T-helper 17 cell (primary cell): ENCODE measurements at places on chromosomes 5 and 9. TPM values are rescaled to one million over a fixed set of nuclear protein-coding genes. Genes with fewer than 3 reads are reported as not detected.

DNA sequence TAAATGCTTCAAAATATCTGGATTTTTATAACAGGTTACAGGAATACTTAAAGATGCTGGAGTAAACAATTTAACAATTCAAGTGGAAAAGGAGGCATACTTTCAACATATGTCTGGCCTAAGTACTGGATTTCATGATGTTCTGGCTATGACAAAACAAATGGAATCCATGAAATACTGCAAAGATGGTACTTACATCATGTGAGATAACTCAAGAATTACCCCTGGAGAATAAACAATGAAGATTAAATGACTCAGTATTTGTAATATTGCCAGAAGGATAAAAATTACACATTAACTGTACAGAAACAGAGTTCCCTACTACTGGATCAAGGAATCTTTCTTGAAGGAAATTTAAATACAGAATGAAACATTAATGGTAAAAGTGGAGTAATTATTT lies 35.6 kb downstream of the SLC30A5 start:
- DNase-seq: no peak
- H3K27me3 ChIP-seq: no peaks in the 10 kb centered on the region
- H3K27ac ChIP-seq: no peak overlapping the region
- H3K4me3 ChIP-seq: no peak overlapping the region

GRCh38 chr5:31990701-31991110 lies 183.4 kb downstream of the GOLPH3 start:
- H3K4me1 ChIP-seq: peaks cover 2% of the 10 kb centered on the region
- peaks cover 3% of the 10 kb centered on the region for H3K36me3 ChIP-seq
- H3K27me3 ChIP-seq: peaks cover 11% of the 10 kb centered on the region

DNA sequence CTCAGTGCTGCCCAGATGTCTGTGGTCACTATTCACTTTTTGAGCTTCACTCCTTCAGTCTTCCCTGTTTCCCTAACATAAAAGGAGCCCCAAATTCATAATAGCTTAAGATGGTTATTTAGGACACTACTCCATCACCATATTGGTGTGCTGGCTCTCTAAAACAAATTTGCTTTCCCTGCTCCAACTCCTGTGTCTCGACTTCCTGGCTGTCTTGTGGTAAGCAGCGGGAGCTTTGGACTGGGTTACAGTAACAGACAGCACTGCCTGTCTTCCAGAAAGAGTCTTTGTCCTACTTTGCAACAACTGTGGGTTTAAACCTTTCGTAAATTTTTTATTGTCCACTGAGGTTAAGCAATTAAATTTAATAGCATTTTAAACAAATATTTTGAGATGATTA lies 389.4 kb downstream of the CDH9 start:
- H3K4me1 ChIP-seq: no peaks in the 10 kb centered on the region
- H3K36me3 ChIP-seq: no peaks in the 10 kb centered on the region
- H3K27me3 ChIP-seq: no peaks in the 10 kb centered on the region
- H3K27ac ChIP-seq: no peak overlapping the region
- DNase-seq: no peak

- no peak overlapping the region for H3K4me3 ChIP-seq
- H3K36me3 ChIP-seq: peaks cover 2% of the 10 kb centered on the region
- no peak overlapping the region for H3K27ac ChIP-seq
- peaks cover 53% of the 10 kb centered on the region for H3K27me3 ChIP-seq
Observed at GRCh38 chr5:159732220-159732619, 184.1 kb upstream of the ADRA1B start.

- H3K36me3 ChIP-seq: no peaks in the 10 kb centered on the region
- H3K4me1 ChIP-seq: peaks cover 8% of the 10 kb centered on the region
- no peak overlapping the region for H3K4me3 ChIP-seq
- H3K27me3 ChIP-seq: peaks cover 58% of the 10 kb centered on the region
- no peak for DNase-seq
- no peak overlapping the region for H3K27ac ChIP-seq
Observed at GRCh38 chr5:1648806-1649205, 125.0 kb upstream of the LPCAT1 start.

DNA sequence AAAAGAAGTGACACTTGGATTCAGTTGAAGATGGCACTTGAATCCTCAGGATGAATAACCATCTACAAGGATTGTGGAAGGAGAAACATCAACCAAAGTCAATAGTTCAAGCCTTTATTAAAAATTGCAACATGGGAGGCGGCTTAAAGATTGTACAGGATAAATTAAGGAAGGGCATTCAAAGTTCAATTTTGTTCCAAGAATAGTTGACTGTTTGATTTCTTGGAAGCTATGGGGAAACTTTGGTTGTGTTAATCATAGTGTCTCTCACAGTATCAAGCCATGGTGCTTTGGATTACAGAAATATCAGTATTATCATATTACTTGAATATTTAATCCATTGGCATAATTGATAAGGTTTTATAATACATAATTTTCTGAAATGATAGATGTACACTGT lies 1844.3 kb downstream of the MAT2B start:
- no peak overlapping the region for H3K4me3 ChIP-seq
- H3K27me3 ChIP-seq: no peaks in the 10 kb centered on the region
- no peaks in the 10 kb centered on the region for H3K36me3 ChIP-seq
- H3K4me1 ChIP-seq: no peaks in the 10 kb centered on the region

GRCh38 chr5:138829341-138829740 lies 45.8 kb downstream of the LRRTM2 start:
- no peak for DNase-seq
- H3K27me3 ChIP-seq: no peaks in the 10 kb centered on the region
- no peak overlapping the region for H3K4me3 ChIP-seq
- peaks cover 5% of the 10 kb centered on the region for H3K36me3 ChIP-seq
- H3K27ac ChIP-seq: peak overlapping the region; percentile 43
- H3K4me1 ChIP-seq: peaks cover 6% of the 10 kb centered on the region

- no peaks in the 10 kb centered on the region for H3K4me1 ChIP-seq
- no peak overlapping the region for H3K4me3 ChIP-seq
- DNase-seq: no peak
- H3K27me3 ChIP-seq: peaks cover 25% of the 10 kb centered on the region
- H3K36me3 ChIP-seq: no peaks in the 10 kb centered on the region
Observed at GRCh38 chr5:103308774-103309173, 50.2 kb downstream of the MACIR start.

DNA sequence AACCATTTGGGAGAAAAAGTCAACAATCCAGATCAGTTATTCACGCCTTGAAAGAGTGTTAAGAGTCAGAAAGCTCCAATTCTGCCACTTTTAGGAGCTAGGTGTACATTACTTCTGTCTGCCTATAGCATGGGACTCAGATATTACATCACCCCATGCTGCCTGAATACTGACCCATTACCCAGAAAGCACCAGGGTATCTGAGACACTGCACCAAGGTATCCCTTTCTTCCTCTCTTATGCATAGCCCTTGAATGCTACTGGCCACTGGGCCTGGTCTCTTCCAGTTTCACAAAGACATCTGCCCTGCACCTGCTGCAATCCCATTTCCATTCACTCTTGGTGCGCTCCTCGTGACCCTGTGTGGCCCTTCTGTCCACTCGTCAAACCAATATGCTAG lies 2.6 kb downstream of the STRBP start:
- no peak for DNase-seq
- peaks cover 43% of the 10 kb centered on the region for H3K4me1 ChIP-seq
- H3K4me3 ChIP-seq: peak overlapping the region; percentile 94
- peak overlapping the region; percentile 90 for H3K27ac ChIP-seq
- H3K27me3 ChIP-seq: no peaks in the 10 kb centered on the region

DNA sequence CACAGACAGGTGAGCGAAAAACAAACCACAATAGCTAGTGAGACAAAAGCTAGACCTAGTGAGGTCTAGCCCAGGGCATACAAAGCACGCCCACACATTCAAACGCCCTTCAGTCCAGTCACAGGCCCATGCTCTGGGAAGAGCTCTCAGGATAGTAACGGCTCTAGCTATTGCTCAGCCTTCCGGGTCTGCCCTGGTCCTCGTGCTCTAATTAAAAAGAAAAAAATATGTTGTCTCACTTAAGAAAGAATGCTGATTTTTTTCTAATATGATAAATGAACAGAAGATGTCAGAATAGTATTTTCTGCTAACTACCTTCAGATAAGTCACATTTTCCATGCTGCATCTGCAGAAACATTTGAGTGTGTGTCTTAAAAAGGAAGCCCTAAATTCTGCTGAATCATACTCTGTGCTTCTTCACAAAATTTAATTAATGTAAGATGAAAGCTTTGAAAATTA lies 94.5 kb downstream of the PLPP1 start:
- no peak for DNase-seq
- H3K36me3 ChIP-seq: peaks cover 2% of the 10 kb centered on the region

- H3K36me3 ChIP-seq: no peaks in the 10 kb centered on the region
- H3K27me3 ChIP-seq: no peaks in the 10 kb centered on the region
- no peak overlapping the region for H3K27ac ChIP-seq
- no peaks in the 10 kb centered on the region for H3K4me1 ChIP-seq
Observed at GRCh38 chr9:102514541-102514940, 480.6 kb upstream of the CYLC2 start.

DNA sequence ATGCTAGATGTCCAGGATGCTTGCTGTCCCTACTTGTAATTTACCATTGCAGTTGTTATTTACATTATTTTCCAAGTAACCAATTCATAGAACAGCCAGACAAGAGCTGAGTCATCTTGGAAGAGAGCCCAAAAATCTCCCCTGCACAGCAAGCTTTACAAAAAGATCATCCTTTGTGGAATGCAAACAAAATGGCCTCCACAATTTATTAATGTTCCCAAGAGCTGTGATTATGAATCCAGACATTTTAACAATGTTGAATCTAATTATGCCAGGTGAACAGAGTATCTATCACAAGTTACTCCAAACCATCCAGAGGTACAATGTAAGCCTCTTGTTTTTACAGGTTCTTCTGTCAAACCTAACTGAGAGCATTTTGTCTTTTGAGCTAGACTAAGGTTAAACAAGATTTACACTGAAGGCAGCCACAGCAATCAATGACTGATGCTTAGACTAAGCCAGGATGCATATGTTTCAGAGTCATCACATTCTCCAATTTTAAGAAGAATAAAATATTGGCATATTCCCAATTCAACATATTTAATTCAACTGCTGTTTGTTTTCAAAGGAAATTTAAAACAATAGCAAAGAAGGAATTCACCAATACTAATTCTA lies 95.3 kb upstream of the SLC12A2 start:
- H3K4me3 ChIP-seq: no peak overlapping the region
- no peaks in the 10 kb centered on the region for H3K4me1 ChIP-seq
- DNase-seq: no peak

GRCh38 chr9:87434366-87434765 lies 63.3 kb upstream of the DAPK1 start:
- no peak overlapping the region for H3K27ac ChIP-seq
- H3K27me3 ChIP-seq: peaks cover 11% of the 10 kb centered on the region
- no peaks in the 10 kb centered on the region for H3K4me1 ChIP-seq
- no peak overlapping the region for H3K4me3 ChIP-seq
- H3K36me3 ChIP-seq: no peaks in the 10 kb centered on the region

GRCh38 chr9:125089331-125089730 lies 54.0 kb downstream of the SCAI start:
- H3K36me3 ChIP-seq: peaks cover 11% of the 10 kb centered on the region
- no peak overlapping the region for H3K27ac ChIP-seq
- H3K4me1 ChIP-seq: peaks cover 12% of the 10 kb centered on the region
- H3K4me3 ChIP-seq: no peak overlapping the region

GRCh38 chr5:55344392-55344992 lies 36.7 kb downstream of the MTREX start:
- H3K4me1 ChIP-seq: peaks cover 7% of the 10 kb centered on the region

DNA sequence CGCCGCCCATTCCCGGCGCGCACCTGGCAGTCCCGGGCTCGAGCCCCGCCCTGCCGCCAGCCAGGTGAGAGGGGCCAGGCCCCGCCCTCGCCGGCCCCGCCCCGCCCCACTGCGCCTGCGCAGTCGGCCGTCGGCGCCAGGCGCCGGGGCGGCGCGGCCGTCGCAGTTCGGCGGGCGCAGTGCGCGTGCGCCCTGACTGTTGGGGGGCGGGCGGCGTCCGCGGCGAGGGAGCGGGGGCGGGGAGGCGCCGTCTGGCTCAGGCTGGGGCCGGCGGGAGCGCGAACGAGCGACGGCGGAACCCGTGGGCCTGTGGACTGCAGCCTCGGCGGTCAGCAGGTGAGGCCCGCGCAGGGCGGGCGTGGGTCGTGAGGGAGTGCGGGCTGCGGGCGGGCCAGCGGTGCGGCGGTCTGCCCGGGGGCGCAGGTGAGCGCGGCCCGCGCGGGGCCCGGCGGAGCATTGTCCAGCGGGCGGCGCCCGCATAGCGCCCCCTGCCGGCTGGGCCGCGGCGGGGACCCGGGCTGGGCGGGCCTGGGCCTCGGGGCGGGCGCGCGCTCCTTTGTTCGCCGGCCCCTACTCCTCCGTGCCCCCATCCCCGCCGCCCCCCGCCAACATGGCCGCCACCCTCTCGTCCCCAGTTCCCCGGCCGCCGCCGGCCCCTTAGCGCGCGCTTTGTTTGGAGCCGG lies at the start of gene SPIN1:
TSS of gene SPIN1 (plus strand) at position 242 of the 683 bp plus-strand sequence. CDS start 38,096 bp downstream, outside the sequence.
- H3K36me3 ChIP-seq: no peaks in the 10 kb centered on the region
- H3K27me3 ChIP-seq: no peaks in the 10 kb centered on the region
- peak within 1 kb of the TSS; percentile 96 for H3K27ac ChIP-seq
- DNase-seq: peak; percentile 87

GRCh38 chr5:68292316-68292715 lies 76.8 kb downstream of the PIK3R1 start:
- H3K27ac ChIP-seq: peak overlapping the region; percentile 81
- H3K36me3 ChIP-seq: peaks cover 17% of the 10 kb centered on the region
- no peak overlapping the region for H3K4me3 ChIP-seq
- H3K4me1 ChIP-seq: peaks cover 42% of the 10 kb centered on the region
- DNase-seq: no peak

DNA sequence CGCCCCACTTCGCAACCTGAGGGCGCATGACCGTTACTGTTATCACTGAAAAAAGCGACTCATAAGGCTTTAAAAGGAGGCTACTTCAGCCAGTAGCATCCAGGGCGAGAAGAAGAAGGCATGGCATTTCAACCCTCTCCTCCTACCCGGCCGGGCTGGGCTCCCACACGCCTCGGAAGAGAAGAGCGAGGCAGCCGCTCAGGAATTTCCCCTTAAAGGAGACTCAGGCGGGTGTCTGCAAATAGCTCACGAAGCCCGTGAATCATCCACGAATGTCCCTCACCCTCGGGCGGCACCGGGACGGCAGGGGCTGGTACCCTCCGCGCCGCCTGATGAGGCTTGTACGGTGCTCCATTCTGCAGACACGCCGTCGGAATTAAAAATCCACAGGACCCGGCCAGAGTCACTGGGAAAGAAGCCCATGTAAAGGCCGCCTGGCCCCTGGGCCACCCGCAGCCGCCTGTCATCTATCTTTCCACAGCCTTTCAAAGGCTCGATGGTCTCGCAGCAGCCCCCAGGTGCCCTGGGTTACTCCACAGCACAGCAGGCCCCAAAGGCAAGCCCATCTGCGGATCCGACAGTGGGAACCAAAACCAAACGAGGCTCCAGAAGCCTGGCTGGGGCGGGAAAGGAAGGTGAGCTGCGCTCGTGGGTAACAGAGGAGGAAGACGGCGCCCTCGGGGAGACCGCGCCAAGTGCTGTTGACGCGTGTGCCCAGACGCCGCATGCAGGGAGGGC lies 11.8 kb downstream of the SLC12A7 start:
- peaks cover 33% of the 10 kb centered on the region for H3K4me1 ChIP-seq
- peaks cover 4% of the 10 kb centered on the region for H3K36me3 ChIP-seq
- DNase-seq: no peak
- H3K27ac ChIP-seq: peak overlapping the region; percentile 82
- H3K27me3 ChIP-seq: no peaks in the 10 kb centered on the region

Gene HMGCS1
- 97.5 TPM for total RNA-seq

Gene FLT4
- total RNA-seq: 0.57 TPM

Gene CTNND2
- total RNA-seq: 1.6 TPM

Gene ATP6V1G1
- total RNA-seq: 101 TPM

Gene CTXN3
- not detected for total RNA-seq

Gene ADAMTSL1
- not detected for total RNA-seq

Gene WASHC1
- total RNA-seq: 18.8 TPM

Gene IGIP
- 3.2 TPM for total RNA-seq

Gene LTC4S
- total RNA-seq: 6.8 TPM

Gene C1QTNF2
- not detected for total RNA-seq

Gene PTPDC1
- total RNA-seq: 2.8 TPM

Gene PNPLA7
- 7.3 TPM for total RNA-seq

Gene UBAC1
- total RNA-seq: 23.2 TPM

Gene PITX1
- total RNA-seq: not detected

Gene KIF24
- total RNA-seq: 0.08 TPM
